ENCODE measurements at places on chromosomes 5 and 9.
A peak's percentile ranks its signal among the peaks of the same experiment; 100 is the strongest.

DNA sequence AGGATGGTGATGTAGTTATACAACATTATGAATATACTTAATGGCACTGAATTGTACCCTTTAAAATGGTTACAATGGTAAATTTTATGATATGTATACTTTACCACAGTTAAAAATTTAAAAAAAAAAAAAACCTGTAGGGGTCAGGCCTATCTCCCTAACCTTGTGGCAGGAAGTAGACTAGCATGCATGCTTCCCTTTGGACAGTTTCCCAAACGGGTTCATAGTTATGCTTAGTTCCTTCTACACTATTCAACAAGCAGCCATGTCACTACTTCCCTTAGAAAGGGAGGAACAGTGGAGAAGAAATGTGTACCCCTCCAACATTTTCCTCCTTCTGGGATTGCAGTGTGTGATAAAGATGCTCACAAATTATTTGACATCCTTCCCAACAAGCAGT lies 32.5 kb downstream of the IDNK start:
- DNase-seq = no peak

DNA sequence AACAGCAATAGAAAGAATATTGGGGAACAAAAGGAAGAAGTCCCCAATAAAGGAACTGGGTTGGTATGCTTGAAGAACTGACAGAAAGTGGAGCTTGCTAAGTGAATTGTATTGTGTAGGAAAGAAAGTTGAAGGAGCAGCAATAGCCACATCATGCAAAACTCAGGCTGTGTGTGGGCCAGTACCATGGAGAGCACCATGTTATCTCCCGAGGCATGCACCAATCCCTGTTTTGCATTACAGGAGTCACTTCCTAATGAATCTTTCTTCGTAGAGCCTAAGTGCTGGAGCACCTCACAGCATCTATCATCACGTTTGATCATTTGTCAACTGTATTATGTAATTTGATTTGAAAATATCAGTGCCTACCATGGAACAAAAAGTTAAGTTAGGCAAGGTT lies 137.7 kb upstream of the NMUR2 start:
- no peak for DNase-seq

- DNase-seq = no peak
Observed at GRCh38 chr9:93194221-93194625, 10.3 kb downstream of the WNK2 start.

GRCh38 chr9:33120620-33121019 lies 44.1 kb upstream of the SMU1 start:
- DNase-seq = no peak

DNA sequence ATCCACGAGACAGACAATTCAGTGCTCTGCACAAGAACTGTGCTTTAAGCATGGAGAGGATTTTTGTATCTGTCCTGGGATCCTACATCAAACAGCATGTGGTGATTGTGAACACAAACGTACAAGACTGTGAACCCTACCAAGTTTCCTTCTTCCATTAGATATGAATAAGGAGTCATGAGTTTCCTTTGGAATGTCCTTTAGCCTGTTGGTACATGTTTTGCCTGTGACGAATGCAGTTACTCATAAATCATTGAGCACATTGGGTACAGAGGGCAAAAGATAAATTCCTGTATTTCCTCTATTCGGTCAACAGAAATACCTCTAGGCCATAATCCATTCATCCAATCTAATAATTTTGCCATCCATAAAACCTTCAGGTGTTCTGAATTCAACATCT lies 61.5 kb downstream of the FXN start:
- DNase-seq = no peak

GRCh38 chr5:78293851-78294247 lies 649 bp downstream of the AP3B1 start:
- no peak for DNase-seq

DNA sequence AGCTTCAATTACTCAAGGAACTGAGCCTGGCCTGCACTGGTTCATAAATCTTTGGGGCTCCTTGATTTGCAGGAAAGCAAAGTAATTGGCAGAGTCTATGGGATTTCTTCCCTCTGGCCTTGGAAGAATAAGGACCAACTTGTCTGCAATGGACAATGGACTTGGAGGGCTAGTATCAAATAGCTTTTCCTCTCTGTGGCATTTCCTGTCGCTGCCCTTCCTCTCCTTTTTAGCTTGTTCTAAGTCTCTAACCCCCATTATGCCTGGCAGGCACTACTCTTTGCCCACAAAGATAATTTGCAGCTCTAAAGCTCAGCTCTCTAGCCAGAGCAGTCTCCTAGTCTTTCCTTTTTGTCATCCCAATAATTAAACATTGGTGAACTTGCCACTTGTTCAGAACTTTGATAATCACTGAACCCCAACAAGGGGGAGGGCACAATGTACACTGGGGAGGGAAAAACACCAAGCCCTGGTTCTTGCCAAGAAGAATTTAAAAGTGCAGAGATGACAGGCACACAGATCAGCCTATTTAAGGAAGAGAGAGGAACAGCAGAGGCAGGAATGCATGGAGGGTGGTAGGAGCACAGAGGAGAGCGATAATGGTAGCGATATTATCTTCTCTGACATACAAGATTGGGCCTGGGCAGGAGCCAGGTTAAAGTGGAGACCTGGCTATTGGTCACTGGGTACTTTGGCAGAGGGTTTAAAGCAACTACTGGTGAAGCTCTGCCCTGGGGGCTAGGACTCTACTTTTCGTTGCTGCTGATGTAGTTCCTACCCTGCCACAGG lies 38.5 kb downstream of the FAM219A start:
- no peak for DNase-seq

DNA sequence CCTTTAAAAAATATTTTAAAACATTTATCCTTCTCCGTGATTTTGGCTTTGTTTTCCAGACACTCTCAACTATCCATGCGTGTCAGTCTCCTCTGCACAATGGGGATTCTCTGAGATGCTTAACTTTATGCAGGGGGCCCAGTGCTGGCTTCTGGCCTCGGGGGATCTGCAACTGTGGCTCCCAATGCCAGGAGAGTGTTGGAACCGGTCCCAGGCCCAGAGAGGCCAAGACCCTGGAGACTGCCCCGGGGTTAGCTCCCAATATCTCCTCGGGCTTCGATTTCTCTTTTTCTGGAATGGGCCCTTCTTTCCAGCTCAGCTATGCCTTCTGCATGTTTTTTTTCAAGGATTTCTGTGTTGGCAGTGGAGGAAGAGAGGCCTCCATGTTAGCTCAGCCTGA lies 20.1 kb upstream of the SARDH start:
- DNase-seq = no peak

- no peak for DNase-seq
Observed at GRCh38 chr5:101590384-101590783, 687.3 kb upstream of the ST8SIA4 start.

GRCh38 chr5:38780945-38781344 lies 64.9 kb upstream of the OSMR start:
- peak; percentile 40 for DNase-seq

DNA sequence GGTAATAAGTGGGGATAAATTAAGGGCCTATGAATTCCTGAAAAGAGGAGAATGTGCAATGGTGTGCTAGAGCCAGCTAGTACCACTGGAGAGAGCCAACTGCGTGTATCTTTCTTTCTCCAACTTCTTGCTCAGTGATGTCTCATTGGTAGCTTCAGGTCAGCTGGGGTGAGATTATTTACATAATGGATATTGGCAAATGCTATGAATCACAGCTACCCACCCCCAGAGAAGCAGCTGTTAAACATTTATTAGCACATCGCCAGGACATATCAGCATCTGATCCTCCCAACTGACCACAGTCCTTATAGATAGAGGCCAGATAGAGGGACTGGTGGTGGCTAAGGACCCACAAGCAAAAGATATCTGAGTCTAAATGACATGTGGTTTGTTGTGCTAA lies 421.3 kb downstream of the ACTL7B start:
- DNase-seq = no peak

DNA sequence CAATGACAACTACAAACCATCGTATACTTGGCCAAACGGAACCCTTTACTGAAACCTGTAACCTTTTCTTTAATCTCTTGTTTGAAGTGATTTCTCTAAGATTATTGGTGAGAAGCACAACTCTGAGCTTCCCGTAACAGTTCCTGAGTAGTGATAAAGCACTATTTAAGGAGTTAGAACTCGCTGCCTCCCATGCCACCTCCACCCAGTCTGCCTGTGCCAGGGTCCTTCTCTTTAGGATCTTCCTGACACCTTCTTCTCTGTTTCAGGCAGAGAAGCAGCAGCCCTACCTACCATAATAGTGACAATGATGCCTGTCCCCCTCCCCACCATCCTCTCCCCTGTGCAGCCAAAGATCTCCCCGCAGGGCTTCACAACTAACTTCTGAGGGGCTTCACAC lies 330.6 kb downstream of the ZSWIM6 start:
- no peak for DNase-seq

- no peak for DNase-seq
Observed at GRCh38 chr5:42494414-42494813, 71.2 kb downstream of the GHR start.

DNA sequence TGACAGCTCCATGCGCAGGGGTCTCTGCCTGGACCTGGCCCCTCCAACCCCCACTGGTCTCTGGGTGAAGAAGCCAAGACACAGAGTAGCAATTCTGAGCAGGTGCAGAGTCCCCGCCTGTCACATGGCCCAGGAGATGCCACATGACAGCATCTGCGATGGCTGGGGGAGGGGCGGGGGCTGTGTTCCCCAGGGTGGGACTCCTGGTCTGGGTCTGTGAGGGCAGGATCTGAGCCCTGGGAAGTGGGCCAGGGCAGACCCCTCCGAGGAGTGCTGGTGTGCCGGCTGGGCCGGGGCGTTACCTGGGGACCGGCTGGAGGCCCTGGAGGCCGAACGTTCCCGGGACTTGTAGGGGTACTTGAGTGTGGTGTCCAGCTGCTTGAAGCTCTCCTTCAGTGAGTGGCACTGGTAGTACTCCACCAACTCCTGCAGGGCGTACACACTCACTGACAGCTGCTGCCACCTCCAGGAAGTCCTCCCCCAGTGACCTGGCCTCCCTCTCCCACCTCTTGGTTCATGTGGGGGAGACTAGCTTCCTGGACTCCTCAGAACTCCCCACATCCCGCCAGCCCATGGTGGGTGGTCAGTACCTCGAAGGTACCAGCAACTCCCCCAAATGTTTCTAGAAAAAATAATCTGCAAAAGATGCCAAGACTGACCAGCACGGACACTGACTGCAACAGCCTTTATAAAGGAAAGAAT lies 32.1 kb upstream of the SARDH start:
- no peak for DNase-seq

GRCh38 chr9:85258823-85259370 lies 482.9 kb downstream of the AGTPBP1 start:
- peak; percentile 66 for DNase-seq

DNA sequence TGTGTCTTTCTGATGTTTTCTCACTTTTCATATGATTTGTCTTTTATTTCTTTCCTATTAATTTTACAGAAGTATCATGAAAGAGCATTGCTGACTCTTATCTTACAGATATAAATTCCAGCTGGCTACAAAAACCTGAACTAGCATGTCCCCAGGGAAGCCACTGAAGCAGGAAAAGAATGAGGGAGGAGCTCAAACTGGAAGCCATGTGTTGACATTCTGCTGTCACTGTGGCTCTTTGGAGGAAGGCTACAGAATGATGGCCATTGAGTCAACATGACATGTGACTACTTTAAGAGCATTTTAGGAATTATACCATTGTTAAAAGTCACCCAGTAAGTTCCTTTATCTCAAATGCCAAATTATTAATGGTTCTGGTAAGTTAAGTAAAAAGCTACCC lies 638.3 kb upstream of the DMAC1 start:
- DNase-seq = no peak

DNA sequence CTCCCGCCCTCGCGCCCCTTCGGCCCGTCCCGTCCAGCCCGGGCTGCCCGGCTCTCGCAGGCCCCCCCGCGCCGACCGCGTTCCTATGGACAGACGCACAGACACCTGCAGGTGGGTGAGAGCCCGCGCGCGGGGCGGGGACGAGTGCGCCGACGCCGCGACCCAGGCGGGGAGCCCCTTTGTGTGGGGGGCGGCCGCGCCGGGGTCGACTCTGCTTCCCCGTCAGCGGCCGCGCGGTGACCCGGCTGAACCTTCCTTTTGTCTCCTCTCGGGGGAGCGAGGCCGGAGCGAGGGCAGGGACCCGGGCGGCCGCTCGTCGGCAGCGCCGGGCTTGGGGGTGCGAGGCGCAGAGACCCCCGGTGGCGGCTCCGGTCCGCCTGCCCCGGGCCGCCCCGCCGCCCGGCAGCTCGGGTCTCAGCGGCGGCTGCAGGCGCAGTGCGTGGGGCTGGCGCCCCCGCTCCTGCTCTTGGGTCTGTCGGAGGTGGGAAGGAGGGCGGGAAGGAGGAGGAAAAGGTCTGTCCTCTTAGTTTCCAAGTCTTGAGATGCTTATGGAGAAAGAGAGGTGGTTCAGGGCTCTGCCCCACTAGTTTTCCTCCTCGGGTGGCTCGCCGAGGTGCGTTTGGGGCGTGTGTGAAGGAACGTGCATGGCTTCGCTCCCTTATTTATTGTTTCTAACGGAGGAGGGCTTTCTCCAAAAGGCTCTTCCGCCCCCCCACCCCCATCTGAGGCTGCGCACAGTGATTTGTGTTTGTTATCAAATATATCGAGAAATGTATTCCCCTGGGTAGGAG lies 576 bp downstream of the KIAA1958 start:
- DNase-seq = peak; percentile 20

- DNase-seq = no peak
Observed at GRCh38 chr9:118954857-118955256, 414.4 kb downstream of the BRINP1 start.
